ENCODE measurements at places on chromosomes 7 and 10.

DNA sequence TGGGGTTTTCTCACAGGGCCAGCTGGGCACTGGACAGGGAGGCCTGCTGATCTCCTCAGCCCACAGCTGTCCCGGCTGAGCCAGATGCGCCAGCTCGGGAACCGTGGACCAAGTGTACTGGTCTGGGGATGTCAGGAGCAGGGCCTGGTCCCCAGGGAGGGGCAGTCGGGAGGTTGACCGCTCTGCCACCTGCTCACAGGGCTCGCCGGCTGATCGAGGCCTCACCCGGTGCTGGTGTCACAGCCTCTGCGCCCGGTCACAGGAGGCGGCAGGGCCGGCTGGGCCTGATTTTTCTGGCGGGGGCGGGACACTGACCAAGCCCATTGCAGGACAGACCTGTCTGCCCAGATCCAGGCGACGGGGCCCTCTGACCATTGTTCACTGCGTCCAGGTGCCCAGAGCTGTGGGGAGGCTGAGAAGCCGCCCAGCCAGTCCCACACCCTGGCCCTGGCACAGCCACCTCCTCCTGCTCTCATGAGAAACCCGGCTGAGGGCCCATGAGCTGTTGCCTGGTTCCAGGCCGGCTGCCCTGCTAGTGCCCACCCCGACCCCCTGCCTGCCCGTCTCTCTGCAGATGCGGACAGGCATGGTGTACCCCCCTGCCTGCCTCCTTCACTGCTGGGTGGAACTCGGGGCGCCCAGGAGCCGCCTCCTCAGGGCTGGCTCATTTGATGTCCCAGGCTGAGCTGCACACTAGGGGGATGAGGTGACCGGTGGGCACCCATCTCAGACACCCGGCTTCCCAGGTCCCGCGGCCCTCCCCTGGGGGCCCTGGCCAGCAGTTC is 3.0 kb upstream of the TMEM184A start:
- no peak for DNase-seq

GRCh38 chr7:22765609-22766008 is 38.6 kb downstream of the IL6 start:
- no peak for DNase-seq

- no peak for DNase-seq
Observed at GRCh38 chr7:19114551-19114855, 2.9 kb downstream of the TWIST1 start.

GRCh38 chr7:77254429-77254828 is 54.8 kb upstream of the FGL2 start:
- DNase-seq: no peak

- peak; percentile 80 for DNase-seq
Observed at GRCh38 chr7:84196084-84196503, 1.5 kb upstream of the SEMA3A start.

DNA sequence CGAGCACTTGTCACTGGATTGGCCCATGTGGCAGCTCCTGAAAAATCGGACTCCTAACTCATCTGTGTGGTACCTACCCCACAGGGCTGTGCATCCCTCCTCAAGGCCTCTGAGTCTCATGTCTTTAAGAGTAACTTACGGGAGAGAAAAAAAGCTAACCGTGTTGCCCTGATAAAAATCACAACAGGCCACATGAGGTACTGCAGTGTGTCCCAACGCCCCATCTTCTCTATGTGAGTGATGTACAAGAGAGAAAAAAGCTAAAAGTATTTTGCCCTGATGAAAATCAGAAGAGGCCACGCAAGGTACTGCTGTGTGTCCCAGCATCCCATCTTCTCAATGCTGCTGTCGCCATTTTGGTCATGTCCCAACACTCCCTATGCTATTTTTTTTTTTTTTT is 41.2 kb upstream of the ADRB1 start:
- no peak for DNase-seq

DNA sequence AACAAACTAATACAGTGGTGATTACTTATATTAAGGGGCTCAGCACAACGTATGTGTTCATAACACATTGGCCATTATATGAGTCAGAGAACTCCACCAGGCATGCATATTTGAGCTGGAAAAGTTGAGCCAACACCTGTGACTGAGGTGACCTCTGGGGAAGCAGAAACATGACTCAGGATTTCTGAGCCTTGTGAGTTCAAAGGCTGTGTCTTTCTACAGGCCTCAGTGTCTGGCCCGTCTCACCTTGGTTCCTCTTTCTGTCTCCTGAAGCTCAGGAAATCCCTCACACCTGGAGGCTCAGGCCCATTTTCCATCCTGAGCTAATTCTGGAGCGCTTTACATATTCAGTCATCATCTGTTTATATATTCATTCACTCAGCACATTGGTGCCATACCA is 230.9 kb upstream of the AGK start:
- peak; percentile 40 for DNase-seq

- DNase-seq: peak; percentile 22
Observed at GRCh38 chr10:110609605-110610004, 34.5 kb upstream of the RBM20 start.

GRCh38 chr7:105222953-105223352 is 165.8 kb downstream of the SRPK2 start:
- peak; percentile 18 for DNase-seq

All from ACHN (cell line).